ENCODE measurements at places on chromosomes 1 and 21.

- no peak for DNase-seq
These were observed 54.5 kb downstream of the STYXL2 start for GRCh38 chr1:167148421-167148820.

DNA sequence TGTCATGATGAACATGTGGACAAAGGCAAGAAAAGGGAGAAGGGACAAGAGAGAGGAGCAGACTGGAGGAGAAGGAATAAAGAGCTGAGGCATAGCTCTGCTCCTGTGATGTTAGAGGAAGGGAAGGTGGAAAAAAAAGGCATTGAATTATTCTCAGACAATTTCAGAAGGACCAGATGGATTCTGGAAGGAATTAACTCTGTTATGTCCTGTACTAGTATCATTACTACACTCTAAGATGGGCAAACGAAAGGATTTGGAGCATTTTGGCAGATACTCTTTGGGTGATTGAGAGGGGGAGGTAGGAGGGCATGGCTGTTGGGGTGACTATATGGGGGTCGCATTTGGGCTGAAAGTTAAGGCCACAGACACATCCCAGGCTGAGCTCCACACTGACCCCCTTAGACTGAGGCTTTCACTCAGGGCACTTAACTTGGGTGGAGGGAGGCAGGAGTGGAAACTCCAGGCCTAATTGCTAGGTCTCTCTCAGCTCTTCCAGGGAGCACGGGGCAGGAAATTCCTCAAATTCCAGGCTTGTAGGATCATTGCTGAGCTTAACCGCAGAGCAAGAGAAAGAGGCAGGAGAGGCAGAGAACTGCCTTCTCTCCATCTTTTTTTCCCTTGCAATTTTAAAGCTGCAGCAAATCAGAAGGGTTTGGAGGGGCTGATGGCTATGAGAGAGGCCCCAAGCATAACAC lies 25.9 kb downstream of the KIRREL1 start:
- DNase-seq = peak; percentile 96

GRCh38 chr1:31775210-31775999 lies 11.3 kb upstream of the ADGRB2 start:
- DNase-seq = no peak

DNA sequence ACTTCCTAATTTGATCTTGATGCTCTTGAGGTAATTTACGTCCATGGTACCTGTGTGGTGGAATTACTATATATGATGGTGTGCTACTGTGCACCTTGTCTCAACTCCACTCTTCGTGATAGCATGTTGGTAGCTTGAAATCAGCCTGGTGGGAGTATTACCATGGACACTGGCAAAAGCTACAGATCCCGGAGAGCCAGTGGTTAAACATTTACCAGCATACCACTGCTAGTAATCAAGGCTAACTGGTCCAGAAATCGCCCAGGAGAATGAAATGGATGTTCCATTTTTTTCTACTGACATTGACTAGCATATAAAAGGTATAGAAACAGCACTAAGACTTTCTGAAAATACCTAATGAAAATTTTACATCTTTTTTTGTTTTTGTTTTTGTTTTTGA lies 30.6 kb downstream of the ELK4 start:
- no peak for DNase-seq

GRCh38 chr1:109806733-109807400 lies 43.1 kb upstream of the EPS8L3 start:
- DNase-seq = no peak

DNA sequence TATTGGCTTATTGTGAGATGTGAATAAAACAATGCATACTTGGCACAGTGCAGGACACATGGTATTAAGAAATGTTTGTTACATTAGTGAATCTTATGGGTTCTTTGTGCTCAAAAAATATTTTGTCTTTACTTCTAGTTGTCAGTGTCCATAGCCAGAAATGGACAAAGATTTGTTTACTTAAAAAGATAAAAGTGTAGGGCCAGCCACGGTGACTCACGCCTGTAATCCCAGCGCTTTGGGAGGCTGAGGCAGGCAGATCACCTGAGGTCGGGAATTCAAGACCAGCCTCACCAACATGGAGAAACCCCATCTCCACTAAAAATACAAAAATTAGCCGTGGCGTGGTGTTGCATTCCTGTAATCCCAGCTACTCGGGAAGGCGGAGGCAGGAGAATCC lies 654.6 kb upstream of the NEGR1 start:
- DNase-seq = no peak

GRCh38 chr1:205122489-205122882 lies 708 bp upstream of the RBBP5 start:
- DNase-seq = no peak

DNA sequence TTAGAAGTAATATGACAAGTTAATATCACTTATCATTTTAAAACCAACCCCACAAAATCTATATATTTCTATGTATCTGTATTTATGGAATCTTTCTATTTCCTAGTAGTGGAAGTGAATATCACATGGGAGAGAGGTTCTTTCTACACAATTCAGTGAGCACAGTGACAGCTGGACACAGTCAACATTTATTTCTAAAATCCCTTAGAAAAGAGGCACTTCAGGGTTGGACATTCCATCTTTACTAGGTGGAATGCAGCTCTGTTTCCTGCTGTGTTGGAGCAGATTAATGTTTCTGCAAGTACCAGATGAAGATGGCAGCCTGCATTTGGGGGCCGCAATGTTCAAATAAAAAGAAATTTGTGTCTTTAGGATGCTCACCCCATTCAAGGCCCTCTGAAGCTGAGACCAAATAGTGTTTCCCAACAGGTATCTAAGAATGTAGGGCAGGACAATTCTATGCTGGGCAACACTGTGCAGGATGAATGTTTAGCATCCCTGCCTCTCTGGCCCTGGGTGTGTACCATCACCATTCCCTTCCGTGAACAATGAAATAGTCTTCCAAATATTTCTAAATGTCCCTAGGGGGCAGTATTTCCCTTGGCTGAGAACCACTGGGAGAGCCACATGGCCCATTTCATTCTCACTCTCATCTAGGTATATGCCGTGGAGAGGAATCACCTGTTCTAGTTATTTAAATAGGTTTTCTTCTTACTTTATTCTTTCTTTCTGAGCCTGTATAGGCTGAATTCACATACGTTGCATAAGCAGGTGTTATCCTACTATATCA lies 394.8 kb downstream of the PRDM2 start:
- no peak for DNase-seq

DNA sequence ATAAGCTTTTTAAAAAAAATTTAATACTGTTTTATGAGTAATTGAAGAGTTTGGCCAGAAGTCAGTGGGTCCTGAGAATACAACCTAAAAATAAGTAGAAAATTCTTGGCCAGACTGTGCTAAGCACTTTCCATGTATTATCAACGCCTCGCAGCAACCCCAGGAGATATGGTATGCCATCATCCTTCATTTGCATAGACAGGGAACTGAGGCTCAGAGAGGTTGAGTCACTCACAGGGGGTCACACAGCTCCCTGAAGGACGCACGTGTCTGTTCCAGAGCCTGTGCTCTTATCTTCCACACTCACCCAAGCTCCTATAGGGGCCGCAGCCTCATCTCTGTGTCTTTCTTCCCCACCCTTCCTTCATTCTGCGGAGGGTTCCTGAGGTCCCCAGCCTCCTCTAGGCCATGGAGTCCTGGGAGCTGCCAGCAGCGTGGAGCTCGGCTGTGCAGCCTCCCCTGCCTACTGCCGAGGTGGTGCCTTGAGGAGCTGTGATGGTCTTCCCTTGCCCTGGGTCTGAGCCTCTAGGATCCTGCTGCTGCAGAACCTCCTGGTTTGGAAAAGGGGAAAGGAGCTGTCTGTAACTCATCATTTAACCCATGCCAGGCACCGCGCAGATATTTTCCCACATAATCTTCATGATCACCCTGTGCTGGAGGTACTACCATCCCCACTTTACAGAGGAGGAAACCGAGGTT lies 30.3 kb upstream of the ECE1 start:
- DNase-seq = no peak

- DNase-seq = no peak
These were observed 1.0 kb downstream of the ROR1 start for GRCh38 chr1:63774617-63775417.

GRCh38 chr1:217373761-217374701 lies 256.9 kb downstream of the GPATCH2 start:
- no peak for DNase-seq

DNA sequence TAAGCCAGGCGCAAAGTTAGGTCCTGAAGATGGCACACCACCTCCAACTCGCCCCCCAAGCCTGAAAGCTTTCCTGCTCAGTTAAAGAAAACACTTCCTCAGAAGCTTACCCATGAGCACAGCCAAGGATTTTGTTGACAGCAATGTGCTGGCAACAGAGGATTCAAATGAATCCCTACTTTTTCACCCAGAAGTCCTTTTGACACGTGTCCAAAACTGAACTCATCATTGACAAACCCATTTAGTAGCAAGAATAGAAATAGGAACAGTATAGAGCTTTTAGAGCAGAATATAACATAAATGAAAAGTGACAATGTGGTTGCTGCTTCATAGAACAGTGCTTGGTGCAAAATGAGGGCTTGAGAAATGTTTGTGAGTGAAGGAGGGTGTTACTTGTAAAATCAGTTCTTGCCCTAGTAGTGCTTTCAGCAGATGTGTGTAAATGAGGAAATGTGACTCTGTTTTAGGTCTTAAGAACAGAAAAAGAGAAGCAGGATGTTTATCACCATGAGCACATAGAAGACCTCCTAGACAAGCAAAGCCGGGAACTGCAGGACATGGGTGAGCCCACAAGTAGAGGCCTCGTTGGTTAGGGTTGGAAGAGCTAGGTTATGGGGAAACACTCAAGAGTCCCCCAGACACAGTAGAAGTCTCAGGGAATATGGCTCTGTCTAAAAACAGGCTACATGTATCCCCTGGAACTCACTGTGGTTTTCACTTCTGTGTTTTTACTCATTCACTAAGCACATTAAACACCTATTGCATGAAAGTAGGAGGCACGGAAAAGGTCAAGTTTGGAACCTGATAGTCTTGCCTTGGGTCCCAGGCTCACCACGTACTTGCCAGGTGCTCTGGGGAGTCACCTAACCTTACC lies 48.6 kb upstream of the TMEM125 start:
- no peak for DNase-seq

- DNase-seq = no peak
These were observed 122.3 kb upstream of the SLC44A3 start for GRCh38 chr1:94697839-94698238.

DNA sequence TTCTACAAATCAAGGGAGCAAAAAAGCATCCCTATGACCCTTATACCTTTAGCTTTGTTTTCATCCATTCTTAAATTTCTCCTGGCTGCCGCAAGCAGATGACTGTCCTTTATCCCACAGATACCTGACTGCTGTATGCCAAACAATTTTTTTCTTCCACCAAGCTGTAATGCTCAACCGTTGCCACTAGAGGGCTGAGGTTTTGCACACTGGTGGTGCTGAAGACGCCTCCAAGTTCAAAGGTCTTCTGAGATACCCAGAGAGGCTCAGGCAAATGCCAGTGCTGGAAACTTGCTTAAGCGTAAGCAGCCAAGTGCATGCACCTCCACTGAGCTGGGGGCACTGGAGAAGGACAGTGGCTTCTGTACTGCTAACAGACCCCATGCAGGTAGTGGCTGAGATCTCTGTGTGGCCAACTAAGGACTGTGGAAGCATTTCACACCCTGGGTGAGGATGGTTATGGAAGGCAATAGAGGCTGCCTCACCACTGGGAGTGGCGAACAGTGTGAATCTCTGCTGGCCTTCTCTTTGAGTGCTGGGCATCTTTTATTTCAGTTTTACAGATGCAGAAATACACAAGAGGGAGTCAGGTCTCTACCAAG lies 28.5 kb downstream of the CNIH3 start:
- peak; percentile 28 for DNase-seq

GRCh38 chr1:25683177-25683576 lies 66.6 kb downstream of the MAN1C1 start:
- no peak for DNase-seq

DNA sequence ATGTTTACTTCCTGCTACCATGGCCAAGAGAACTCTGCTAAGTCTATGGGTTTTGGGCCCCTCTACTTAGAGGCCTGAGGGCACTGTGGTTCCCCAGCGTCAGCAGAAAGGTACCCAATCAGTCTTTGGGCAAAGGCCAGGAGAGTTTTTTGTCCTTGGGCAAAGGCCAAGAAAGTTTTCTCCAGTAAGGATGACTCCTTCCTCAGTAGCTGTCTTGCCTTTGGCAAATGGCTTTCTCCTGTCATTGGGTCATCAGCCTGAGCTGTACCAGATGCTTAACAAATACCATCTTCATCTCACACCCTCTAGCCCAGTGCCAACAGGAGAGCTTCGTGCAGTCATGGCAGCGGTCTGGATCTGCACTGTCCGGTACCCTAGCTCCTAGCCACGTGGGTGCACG lies 199.3 kb upstream of the TMEM51 start:
- DNase-seq = no peak

DNA sequence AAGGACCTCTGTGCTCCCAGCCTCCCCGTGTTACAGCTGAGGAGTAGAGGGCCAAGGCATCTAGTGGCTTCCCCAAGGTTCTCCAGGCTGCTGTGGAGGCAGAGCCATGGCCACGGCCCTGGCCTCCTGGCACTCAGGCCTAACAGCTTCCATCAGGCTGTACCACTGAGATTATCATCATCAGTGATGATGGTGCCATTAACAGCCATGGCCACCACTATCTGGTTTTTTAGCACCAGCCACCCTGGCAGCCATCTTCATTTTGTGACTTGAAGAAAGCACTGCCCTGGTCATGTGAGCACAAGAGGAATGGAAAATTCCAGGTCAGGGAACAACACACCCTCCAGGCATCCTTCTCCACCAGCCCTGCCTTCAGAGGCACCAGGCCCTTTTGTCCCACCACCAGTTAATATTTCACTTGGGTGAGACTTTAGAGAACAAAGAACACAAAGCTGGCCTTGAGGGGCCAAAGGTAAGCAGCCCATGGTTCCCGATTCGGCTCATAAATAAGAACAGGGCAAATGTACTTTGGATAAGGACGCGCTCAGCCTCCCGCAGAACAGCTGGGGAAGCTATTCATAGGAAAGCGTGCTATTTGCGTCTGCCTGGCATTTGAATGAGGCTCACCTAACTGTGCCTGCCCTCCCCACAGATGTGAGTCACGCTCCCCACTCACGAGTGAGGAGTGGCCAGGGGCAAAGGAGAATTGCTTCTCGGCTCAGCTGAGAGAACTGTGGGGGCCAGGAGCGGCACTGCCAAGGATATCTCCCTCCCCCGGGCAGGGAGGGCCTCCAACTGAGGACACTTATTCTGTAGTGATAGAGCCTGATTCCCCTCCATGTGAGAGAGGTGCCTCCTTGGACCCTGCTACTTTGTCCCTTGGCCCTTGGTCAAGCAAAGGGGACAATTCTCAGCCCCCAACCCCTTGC lies 95.6 kb downstream of the CD58 start:
- no peak for DNase-seq

DNA sequence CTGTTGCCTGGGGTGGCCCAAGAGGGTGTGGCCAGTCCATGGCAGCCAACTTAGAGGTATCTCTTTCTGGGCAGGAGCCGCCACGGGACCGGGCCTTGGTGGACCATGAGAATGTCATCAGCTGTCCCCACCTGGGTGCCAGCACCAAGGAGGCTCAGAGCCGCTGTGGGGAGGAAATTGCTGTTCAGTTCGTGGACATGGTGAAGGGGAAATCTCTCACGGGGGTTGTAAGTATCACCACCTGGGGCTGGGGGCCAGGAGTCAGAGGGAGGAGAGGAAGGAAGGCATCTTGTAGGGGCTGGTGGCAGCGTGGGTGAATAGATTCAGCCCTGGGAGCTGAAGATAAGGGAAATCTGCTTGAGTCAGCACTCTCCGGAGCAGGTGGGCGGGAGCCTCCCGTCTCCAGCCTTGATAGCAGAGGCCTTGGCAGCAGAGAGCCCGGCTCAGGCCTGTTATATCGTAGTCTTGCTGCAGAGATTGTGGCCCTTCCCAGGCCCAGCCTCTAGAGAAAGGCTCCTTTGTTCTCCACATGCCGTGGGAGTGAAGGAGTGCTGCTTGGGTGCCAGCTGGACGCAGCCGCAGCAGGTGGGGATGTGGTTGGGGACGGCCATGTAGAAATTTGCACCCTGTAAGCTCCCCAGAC lies 25.4 kb downstream of the PHGDH start:
- no peak for DNase-seq

- no peak for DNase-seq
These were observed 12.3 kb upstream of the ZSCAN20 start for GRCh38 chr1:33460144-33460543.
